ENCODE measurements at places on chromosomes 7 and 10.

DNA sequence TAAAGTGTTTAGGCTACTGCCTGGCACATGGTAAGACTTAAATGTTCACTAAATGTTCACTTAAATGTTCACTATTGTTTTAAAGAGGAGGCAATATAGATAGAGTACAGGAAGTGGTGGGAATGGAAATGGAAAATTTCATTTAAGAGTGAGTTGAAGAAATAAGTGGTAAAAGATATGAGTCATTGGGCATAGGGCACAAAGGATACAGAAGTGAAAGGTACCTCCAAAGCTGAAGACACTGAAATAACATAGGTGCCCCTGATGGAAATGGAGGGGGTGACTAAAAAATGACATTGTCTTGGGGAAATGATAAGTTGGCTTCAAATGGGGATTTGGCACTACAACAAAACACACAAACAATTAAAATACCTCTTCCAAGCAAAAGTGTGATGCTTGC lies 5.2 kb upstream of the FRA10AC1 start:
- no peak for DNase-seq

- DNase-seq: no peak
Measured at GRCh38 chr10:90328896-90329295, 528.9 kb downstream of the HTR7 start.

DNA sequence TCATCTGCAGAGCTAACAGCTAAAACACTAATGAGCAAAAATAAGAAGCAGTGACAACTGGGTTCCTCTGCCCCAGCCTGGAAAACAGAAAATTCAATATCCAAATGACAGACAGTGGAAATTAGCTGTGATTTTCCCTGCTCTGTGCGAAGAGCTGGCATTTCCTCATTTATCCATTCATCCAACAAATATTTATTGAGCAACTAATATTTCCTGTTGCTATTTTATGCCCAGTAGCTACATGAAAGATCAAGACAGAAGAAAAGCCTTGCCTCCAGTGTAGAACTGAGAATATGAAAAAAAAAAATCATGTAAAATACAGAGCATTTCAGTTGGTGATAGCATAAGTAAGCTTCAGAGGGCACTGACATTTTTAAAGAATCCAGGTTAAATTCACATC lies 140.9 kb downstream of the ABCA13 start:
- DNase-seq: no peak

DNA sequence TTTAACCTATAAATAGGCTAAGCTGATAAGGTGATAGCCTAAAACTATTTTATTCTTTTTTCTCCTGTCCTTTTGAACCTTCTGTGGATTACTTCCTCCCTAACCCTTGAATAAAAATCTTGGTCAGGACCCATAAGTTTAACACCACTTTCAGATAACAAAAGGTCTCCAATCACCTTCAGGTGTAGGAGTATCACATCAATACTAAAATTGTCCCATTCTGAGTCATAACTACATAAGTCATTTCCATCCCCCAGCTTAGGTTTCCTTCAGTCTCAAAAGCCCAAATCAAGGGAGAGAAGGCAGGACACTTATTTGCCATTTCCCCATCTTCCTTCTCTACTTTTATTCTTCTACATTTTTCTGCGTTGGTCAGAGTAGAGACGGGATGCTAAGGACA lies 56.9 kb upstream of the WNT16 start:
- DNase-seq: no peak

DNA sequence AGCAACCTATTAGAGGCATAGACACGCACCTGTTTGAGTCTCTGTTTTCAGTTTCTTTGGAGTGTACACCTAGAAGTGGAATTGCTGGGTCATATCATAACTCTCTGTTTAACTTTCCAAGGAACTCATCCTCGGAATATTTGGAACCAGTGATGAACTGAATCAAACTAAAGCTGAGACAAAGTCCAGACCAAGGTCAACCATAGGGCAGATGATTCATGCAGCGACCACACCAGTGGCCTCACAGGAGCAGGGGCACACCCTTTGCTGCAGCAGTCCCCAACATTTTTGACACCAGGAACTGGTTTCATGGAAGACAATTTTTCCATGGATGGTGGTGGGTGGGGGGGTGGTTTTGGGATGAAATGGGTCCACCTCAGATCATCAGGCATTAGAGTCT lies 4.9 kb upstream of the OPTN start:
- no peak for DNase-seq

DNA sequence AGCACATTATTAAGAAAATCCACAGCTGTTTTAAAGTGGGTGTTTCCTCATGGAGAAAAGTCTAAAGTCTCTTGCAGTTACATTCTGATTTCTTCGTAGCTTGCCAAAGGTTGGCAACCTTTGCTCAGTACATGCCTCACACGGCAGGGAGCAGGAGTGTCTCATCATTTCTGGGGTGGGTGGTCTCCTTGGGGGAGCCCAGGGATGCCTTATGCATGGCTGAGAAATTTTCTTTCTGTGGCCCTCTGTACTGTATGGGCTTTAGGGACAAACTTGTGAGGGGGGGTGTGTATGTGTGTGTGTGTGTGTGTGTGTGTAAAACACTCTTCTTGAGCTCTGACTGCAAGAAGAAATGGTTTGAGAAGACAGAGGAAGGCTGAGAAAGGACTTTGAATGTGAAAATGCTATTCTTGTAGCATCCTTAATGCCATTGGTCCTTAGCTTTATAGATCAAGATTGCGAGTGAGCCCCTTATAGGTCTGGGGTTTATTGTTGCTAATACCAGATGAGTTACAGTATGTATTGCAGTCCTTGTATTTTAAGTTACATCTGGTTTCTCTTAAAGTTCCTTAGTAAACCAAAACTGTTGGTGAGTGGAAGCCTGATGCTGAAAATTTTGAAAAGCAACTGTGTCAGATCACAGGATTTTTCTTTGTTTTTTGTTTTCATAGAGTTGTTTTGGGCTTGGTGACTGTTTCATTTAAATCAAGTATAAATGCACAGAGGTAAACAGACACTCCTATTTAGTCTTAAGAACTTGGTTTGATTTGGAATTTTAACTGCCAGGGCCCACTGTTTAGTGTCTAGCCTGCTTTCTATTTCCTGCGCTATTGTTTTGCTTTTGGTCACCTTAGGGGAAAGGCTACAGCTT lies 242.0 kb downstream of the BICC1 start:
- DNase-seq: no peak

DNA sequence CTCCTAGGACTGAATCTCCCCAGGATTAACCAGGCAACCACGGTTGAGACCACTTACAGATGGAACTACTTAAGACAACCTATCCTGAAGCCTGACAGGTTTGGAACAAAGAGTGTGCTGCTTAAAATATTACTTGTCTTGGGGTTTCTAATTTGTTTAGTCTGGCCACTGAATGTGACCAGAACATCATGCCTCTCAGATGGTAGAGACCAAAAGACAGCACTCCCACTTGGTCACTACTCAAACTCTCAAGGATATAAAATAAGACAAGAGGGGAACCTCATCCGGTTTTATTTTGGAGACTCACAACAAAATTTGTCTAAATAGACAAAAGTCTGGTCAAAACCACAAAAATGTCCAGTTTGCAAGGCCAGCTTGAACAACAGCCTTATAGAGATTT lies 15.3 kb downstream of the MRPL32 start:
- no peak for DNase-seq

GRCh38 chr7:1645476-1645875 lies 24.6 kb upstream of the ELFN1 start:
- no peak for DNase-seq

- DNase-seq: no peak
Measured at GRCh38 chr7:46811529-46811928, 770.4 kb downstream of the TNS3 start.

- DNase-seq: no peak
Measured at GRCh38 chr7:116912269-116912909, 40.9 kb upstream of the ST7 start.

DNA sequence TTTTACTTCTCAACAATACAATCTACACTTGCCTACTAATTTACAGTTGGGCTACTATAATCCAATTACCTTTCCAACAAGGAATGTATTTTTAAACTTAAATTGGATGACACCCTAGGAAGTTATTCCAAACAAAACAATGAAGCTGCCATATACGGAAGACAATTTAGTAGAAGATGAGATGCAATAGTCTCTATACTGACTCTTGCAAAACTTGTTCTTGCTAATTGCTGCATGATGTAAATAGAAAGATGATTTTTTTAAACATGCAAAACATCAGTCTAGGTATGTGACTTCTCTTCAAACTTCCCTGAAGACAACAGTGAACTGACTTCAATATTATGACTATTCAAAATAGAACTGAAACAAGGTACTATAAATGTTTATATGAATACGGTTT lies 17.6 kb downstream of the NT5C3A start:
- DNase-seq: no peak

DNA sequence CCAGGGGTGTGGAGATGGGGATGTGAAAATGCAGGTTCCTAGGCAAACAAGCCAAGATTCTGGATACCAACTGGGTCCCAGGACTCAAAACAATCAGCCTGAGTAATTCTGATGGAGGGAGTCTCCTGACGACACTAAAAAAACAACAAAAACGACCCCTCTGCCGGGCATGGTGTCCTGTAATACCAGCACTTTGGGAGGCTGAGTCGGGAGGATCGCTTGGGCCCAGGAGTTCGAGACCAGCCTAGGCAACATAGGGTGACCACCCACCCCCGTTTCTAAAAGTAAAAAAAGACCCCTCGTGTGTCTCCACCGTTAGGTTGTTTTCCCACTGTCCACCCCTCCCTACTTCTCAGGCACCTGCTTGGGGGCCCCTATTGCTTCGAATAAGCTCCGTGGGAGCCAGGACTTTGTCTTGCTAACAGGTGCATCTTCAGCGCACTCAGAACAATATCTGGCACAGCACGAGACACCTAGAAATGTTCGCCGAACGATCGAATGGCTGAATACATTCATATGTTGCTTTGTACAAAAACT lies 743 bp upstream of the NRF1 start:
- DNase-seq: no peak

GRCh38 chr7:121985476-121986030 lies 112.6 kb downstream of the PTPRZ1 start:
- DNase-seq: no peak

- DNase-seq: no peak
Measured at GRCh38 chr7:77575187-77575586, 38.1 kb downstream of the PTPN12 start.

- no peak for DNase-seq
Measured at GRCh38 chr7:1011297-1012003, 28.5 kb downstream of the CYP2W1 start.

DNA sequence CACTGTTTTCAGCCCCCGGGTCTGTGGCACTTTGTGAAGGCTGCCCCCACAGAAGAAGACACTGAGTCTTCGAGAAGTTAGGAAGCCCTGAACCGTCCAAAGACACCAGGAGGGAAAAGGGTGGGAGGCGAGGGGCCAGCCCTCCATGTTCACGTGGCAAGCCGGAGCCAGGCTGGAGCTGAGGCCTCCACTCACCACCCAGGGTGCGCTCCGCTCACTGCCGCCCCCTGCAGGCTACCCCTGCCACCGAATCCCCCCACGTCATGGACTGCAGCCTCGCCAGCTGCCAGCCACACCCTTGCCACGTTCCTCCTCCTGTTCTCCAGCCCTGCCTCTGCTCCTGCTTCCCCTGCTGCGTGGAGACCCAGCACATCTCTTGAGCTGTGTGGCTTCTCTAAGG lies 59.0 kb upstream of the EN2 start:
- no peak for DNase-seq

DNA sequence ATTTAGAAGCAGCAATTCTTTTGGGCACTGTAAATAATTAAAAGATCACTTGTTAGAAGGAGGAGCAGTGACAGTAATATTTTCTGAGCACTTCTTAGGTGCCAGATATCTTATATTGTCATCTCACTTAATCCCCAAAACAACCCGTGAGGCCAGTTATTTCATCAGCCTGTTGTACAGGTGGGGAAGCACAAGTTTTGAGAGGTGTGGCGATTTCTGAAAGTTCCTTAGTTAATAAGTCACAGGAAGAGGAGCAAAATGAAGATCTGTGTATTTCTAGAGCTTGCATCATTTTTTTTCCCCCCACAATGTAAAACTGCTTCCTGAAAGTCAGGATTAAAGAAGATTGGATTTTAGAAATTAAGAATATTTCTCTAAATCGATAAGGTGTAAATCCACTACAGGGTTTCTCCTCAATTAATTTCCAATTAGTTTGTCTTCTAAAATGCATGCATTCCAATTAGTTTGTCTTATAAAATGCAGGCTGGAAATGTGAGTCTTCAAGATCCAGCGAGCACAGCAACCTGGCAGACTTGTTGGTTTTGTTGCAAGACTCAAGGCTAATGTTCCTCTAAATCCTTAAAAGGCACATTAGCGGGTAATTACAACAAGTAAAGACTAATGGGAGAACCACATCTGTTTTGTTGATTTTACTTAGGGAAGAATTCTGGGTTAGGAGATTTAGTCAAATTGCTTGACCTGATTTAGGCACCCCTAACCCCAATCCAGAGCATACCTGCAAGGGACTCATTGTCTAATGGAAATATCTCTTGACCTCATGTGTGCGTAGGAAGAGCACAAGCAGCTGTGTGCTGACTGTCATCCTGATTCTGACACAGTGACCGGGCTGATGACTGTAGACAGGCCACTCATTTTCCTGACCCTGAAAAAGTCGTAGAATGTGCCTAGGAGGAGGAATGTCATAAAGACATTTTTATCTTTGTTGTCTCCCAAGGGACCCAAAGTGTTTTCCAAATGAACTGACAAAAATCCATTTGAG lies 272.0 kb downstream of the BAMBI start:
- no peak for DNase-seq

DNA sequence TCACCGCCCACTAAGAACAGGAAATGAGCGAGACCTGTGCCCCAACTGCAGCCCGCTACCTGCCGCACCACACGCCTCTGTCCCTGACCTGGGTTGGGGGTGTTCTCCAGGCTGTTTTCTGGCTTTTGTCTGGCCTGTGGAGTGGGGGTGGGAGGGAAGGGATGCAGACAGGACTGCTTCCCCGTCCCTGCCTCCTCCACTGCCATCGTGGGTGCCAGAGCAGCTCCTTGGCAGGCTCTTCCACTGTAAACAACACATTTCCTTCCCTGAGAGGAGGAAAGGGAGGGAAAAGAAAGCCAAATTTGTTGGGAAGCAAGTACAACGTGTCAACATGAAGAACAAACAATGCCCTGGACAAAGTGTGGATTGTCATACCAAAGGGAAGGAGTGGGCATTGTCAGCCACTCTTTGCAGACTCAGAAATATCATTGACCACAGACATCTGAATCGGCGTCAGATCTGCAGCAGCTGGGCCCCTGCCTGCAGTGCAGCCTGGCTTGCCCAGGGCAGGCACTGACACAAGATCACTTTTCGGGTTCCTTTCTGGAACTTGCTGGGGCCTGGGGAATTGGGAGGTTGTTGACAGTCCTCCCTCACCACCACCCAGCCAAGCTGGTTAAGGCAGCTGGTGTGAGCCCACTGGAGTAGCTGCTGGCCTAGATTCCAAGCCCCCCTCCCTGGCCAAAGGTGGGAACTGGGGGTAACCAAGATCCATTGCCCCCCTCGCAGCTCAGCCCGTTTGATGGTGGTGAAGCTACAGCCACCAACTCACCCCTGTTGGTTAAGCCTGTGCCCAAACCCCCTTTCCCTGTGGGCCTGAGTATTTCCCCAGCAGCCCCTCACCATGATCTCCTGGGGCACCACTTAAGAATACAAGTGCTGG lies 22.6 kb upstream of the TRIM8 start:
- DNase-seq: no peak

Data from stimulated activated CD8-positive, alpha-beta memory T cell treated with anti-CD3 and anti-CD28 coated beads, Interleukin-2, amount 100 ng/mL, for 1 hour (primary cell).